ENCODE measurements at places on chromosomes 7 and 10.

- DNase-seq: no peak
These were observed 24.5 kb upstream of the ABLIM1 start for GRCh38 chr10:114682532-114682931.

DNA sequence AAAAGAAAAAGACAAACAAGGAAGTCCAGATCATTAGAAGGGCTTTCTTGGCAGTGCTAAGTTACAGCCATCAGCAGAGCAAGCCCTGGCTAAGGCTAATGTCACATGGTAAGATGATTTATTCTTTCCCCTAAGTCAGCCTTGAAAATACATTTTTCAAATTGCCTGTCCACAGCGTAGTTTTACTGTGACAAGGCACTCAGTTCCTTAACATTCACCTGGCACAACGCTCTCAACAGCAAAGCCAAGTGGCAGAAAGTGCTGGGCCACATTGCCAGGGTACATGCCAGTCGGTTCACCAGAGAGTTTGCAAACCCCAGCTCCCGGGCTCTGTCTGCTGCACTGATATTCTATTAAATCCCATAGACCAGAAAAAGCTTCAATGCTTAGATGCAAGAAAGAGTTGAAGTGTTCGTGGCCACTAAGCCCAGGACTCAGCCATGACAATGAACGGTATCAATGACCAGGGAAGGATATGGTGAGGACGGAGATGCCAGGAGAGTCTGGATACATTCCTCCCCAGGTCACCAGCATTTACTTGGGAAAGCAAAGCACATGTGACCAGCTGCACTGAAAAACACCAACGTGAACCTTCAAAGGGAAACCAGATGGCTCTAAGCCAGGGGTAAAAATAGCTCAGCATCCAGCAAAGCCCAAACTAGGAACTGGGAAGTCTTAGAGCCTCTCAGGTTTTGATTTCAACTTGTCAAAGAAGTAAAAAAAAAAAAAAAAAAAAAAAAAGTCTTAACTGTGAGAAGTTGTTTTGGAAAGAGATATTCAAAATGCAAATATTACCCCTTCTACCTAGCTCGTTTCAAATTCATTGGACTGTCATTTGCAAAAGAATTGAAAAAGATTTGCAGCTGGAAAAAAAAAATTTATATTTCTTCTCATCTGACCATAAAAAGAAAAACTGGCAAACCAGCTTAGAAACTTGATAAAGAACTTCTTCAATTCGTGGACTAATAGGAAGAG, 23.9 kb upstream of the MPP7 start:
- DNase-seq: no peak

GRCh38 chr7:42022056-42022455, 215.0 kb downstream of the GLI3 start:
- DNase-seq: no peak

GRCh38 chr10:124562425-124563060, 100.9 kb downstream of the LHPP start:
- no peak for DNase-seq

DNA sequence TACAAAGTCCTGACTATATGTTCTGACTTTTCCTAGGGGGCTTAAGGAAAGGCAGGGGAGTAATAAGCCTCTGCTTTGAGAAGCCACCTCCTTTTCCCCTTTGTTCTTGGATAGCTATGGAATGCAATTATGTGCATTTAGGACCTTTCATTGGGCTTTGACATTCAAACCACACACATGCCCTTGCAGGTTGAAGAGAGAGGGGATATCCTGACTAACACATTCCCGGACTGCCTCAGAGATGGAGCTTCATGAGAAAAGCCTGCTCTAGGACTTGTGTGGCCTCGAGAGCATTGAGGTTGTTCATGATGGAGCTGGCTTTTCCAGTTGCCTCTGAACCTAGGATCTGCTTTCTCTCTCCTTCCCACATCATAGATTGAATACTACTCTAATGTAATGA, 694.5 kb downstream of the LRMDA start:
- DNase-seq: no peak

GRCh38 chr10:89373916-89374711, 3.7 kb upstream of the IFIT1B start:
- DNase-seq: no peak

DNA sequence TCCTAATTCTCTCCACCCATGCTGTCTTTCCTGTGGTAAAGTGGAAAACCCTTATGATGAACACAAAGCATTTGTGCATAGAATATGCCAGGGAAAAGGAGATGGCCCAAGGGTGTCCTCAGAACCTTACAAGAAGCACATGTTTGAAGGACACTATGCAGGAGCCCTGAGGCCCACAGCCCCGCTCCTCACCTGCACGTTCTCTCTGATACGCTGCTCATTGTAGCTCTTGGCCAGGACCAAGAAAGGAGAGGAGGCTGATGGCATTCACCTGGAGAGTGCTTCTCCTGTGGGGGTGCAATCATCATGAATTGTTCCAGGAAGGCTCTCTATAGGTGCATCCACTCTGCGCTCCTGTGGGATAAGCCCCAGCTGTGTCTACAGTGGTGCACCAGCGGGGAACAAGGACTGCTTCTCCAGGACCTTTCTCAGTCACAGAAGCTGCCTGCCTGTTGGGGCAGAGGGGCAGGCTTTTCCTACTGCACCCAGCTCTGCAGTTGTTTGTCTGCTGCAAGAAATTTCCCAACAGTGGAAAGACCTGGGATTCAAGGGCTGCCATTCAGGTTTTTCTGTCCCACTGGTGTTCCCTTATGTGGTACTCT, 19.9 kb downstream of the AKR1C2 start:
- DNase-seq: no peak

DNA sequence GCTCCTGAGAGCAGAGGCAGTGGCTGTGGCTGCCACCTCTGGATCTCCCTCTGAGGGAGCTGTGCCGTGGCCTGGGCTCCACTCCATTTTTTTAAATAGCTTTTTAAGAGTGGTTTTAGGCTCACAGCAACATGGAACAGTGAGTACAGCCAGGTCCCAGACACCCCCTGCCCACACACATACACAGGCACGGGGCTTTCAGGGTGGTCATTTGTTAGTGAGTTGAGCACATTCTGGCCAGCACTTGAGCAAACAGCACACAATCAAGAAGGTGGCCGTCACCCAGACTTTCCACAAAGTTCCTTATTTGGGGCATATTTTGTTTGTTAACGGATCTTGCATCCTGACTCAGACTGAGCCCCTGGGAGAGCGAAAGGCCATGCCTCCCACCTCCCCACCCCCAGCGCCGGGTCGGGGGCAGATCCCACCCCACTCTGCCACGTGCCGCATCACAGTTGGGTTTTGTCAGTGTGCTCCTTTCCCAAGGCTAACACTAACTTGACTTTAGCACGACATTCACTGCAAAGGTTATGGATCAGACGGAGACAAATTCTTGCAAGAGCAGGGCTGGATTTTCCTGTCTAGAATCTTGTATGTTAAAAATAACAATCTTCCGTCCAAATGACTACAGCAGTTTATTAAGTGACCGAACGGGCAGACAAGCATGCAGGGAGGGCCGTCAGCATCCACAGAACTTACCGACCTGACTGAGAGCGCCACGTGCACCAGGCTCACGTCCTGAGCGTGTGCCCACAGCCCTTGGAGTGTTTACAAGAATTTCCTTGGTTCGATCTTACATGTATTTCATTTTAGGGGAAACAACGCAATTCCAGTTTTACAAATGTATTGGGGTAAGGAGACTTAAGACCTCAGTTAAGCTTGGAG, 156.5 kb upstream of the NPS start:
- no peak for DNase-seq

DNA sequence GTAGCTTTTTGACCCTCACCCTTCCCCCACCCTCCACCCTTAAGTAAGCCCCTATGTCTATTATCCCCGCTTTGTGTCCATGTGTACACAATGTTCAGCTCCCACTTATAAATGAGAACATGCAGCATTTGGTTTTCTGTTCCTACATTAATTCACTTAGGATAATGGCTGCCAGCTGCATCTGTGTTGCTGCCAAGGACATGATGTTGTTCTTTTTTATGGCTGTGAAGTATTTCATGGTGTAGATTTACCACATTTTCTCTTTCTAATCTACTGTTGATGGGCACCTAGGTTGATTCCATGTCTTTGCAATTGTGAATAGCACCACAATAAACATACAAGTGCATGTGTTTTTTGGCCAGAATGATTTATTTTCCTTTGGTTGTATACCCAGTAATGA, 232.2 kb downstream of the CACNA2D1 start:
- DNase-seq: no peak

- DNase-seq: no peak
These were observed 77.2 kb downstream of the EXOC4 start for GRCh38 chr7:133330085-133330484.

DNA sequence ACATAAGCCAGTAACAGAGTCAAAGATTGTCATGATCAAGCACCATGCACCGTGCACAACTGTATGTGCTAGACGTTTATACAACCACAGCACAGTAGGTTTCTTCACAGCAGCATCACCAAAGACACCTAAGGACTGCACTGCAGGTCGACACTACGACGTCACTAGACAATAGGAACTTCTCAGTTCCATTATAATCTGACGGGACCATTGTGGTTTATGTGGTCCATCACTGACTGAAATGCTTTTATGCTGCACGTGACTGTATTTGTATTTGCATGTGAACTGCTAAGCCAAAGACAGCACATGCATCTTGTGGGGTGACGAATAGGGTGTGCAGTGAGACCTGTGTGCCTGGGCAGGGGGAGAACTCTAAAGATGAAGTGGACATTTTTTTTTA, 164.9 kb downstream of the PARD3 start:
- DNase-seq: no peak

GRCh38 chr7:158396982-158397862, 190.4 kb downstream of the PTPRN2 start:
- no peak for DNase-seq

- DNase-seq: no peak
These were observed 49.1 kb upstream of the CDC14C start for GRCh38 chr7:48875045-48875916.

- DNase-seq: no peak
These were observed 240.3 kb upstream of the KAT6B start for GRCh38 chr10:74586088-74586585.

Measured in activated CD4-positive, alpha-beta T cell treated with anti-CD3 and anti-CD28 coated beads for 24 hours (primary cell).